ENCODE measurements at places on chromosomes 11 and 22.

DNA sequence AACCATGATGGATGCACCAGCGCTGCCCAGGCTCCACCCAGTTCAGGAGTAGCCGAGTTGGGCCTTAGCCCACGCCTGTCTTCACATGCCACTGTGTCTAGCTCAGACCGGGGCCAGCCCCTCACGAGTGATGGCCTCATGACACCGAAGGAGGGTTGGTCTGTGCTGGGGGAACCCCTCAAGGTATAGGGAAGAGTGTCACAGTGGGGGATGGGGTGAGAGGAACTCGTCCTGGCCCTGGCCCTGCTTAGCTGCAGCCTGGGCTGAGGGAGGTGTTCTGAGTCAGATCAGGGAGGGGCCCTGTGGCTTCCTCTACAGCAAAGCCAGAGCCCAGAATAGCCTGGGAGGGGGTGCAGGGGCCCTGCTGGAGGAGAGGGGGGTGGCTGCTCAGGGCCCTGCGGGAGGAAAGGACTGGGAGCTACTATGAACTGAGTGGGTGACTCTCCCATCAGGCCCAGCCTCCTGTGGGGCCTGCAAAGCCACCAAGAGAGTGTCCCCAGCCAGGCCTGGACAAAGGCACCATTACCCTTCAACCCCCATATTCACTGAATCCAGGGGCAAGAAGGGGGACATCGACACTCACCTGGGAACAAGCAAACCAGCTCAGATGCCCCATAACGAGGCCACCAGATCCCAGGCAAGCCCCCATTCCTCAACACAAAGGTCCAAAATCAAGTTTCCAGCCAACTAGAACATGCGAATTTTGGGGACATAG, 41.2 kb downstream of the IGLL5 start:
- DNase-seq = peak; percentile 13

DNA sequence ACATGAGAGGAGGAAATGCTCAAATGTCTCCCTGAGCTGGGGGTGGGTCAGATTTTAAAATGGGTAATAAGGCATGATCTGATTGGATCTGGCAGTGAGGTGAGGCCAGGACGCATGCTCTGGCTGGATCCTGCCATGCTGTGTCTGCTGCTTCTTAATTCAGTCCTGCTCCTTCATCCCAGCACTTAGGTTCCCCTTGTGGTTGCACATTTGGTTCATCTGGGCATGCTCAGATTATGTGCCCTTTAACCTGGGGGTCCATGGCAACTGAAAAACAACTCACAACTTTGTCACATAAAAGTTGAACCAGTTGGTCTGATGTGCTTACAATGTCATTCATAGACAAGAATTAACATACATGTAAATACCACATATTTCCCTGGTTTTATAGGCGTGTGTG, 67.9 kb downstream of the PIWIL4 start:
- no peak for DNase-seq

DNA sequence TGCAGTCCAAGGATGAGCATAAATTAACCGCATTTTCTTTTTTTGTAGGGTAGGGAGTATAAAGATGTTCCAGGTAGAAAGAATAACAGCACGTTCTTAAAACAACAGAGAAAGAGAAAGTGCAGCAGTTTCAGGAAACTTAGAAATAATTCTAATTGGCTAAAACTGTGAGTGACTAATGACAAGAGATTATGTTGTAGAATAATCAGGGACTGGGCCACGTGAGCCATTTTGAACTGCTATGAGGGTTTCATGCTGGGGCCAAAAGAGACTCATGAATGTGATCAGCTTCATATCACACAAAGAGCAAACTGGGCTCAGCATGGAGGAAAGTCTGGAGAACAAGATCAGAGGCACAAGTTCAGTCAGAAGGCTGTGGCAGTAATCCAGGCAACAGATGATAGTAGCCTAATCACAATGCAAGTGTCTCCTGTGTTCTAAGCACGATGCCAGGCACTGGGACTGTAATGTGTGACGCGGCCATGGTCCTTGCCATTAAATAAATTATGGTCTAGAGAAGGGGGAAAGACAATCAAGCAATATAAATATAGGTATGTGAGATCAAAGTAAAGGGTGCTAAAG, 17.9 kb downstream of the CWF19L2 start:
- no peak for DNase-seq

GRCh38 chr22:49971232-49972162, 10.9 kb downstream of the PIM3 start:
- DNase-seq = no peak

DNA sequence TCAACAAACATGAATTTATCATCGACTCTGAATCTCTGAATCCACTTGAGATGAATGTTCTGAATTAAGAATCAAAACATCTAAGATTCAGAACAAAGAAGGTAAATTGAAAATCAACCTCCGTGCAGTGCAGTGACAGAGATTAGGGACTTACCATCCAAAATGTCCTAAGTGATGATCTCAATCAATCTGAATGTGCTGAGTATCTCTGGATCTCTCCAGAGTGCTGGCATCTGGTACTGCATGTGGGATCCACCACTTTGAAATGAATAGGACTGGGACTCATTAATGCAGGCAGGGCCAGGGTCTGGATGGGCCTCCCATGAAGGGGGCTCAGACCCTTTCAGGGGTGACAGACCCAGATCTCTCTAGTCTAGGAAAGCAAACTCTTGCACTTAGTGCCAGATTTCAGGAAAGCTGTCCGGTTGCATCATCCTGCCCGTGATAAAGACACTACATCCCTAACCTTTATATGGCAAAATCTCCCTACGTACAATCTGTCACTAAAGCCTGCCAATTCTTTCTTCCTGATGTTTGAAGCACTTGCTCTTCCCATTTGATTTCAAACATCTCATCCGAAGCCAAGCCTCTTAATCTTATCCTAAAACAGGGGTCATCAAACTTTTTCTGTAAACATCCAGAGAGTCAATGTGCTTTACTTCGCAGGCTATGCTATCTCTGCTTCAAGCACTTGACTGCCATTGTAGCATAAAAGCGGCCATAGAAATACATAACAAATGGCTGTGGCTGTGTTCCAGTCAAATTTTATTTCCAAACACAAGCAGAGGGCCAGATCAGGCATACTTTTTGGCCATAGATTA, 263.3 kb downstream of the LARGE1 start:
- no peak for DNase-seq

GRCh38 chr11:64604458-64605243, 13.6 kb downstream of the SLC22A12 start:
- DNase-seq = no peak

GRCh38 chr11:73233211-73233610, 15.1 kb downstream of the P2RY2 start:
- no peak for DNase-seq

- DNase-seq = no peak
Observed at GRCh38 chr11:83680321-83680720, 394.2 kb upstream of the CCDC90B start.

DNA sequence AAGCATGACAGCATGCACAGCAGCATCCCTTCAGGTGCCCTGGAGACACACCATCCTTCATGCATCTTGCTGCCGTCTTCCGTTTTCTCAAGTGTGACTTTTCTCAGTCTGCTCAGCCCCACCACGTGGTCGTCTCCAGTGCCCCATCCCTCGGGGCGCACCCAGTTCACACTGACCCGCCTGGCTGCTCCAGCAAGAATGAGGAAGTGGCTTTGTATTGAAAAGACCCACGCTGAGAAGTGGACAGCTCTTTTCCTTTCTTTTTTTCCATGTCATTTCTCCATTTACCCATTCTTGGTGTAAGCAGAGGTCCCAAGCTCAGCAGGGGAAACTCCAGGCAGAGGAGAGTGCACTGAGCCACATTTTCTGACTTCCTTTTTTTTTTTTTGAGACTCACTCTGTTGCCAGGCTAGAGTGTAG, 14.5 kb downstream of the SERPINH1 start:
- no peak for DNase-seq

DNA sequence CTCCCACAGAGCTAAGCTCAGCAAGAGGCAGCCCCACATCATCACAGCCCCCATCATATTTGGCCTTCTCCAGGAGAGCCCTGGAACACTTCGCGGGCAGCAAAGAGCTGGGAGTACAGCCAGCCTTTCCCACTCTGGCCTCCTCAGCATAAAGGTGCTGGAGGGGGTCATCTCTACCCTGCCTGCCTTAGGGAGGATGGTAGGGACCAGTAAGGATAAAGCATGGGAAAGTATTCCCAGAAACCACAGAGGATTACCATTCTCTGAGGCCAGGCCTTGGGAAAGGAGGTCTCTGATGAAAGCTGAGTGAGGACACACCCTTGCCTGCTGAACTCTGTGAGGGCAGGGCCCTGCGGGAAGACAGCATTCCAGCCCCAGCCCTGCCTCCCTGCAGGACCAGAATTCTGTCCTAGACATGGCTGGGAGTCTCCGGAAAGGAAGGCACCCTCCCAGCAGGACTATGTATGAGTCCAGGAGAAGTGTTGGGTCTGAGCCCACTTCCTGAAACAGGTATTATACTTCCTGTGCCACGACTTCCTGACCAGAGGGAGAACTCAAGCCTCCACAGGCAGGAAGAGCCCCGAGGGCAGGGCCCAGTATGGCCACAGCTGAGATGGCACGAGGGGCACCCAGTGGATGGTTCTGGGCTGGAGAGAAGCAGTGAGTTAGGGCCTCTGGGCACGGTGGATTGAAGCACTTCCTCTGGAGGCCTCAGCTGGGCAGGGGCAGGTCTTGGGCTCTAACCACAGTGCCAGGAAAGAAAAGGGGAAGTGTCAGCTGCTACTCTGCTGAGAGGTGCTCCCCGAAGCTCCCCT, 12.9 kb upstream of the CASTOR1 start:
- no peak for DNase-seq

DNA sequence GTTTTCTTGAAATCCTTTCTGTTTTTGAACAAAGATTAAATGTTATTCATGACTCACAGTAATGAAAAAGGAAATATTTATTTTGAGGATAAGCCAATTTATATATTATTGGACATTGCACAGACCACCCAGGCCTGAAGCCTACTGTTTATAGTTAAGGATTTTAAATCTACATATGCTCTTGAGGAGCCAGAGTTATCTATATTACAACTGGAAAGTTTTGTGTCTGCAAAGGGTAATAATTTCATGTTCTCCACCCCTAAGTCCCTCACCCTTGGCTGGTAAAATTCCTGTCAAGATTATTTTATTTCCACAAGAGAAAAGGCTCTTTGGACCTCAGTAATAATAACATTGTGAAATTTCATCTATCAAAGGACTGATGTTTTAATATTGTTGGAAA, 228.2 kb downstream of the TMEM135 start:
- no peak for DNase-seq

DNA sequence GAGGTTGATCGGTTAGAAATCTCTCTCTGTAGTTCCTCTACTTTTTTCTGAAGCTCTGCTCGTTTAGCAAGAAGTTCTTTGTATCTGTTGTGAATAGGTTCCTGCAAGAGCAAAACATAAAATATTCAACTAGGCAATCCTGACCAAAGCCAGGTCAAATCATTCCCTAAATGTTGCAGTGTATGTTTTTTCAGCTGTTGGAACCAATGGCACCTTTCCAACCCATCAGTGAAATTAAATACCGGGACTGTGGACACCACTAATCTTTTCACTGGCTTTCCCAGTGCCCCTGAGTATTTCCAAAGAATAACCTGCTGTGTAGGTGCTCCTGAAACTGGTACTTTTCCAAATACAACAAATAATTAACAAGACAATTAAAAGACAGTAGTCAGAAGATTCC, 45.1 kb downstream of the CEP57 start:
- DNase-seq = no peak

- DNase-seq = no peak
Observed at GRCh38 chr11:28140689-28141455, 32.7 kb downstream of the METTL15 start.

Measured in stimulated activated CD8-positive, alpha-beta memory T cell treated with anti-CD3 and anti-CD28 coated beads, Interleukin-4, amount 100 ng/mL, for 1 hour (primary cell).